ENCODE measurements at places on chromosomes 4 and X.

- DNase-seq: no peak
These were observed 122.4 kb upstream of the ETNPPL start for GRCh38 chr4:108885211-108885610.

GRCh38 chr4:47145630-47146029 lies 114.3 kb downstream of the GABRB1 start:
- no peak for DNase-seq

- DNase-seq: no peak
These were observed 4.5 kb upstream of the FGF16 start for GRCh38 chrX:77442728-77443127.

- DNase-seq: peak; percentile 84
These were observed 50.2 kb upstream of the TADA2B start for GRCh38 chr4:6992728-6993677.

DNA sequence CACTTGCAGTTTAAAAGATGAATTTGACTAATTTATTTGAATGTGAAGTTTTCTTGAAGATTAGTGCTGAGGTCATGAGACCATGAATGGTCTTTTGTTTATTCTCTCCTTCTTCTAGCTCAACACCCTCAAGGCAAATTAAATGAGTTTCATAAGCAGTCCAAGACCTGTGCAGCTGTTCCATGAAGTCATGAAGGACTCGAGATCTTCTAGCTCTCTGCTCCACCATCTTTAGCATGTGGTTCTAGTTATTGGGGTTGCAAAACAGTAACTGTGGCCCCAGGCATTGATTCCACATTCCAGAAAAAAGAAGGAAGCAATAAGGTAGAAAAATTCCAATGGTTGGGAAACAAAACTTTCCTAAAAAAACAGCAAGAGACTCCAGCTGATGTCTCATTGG lies 84.2 kb upstream of the HS3ST1 start:
- DNase-seq: no peak

GRCh38 chr4:7701866-7702649 lies 237.6 kb downstream of the AFAP1 start:
- no peak for DNase-seq

GRCh38 chrX:79182616-79183015 lies 38.1 kb downstream of the GPR174 start:
- no peak for DNase-seq

DNA sequence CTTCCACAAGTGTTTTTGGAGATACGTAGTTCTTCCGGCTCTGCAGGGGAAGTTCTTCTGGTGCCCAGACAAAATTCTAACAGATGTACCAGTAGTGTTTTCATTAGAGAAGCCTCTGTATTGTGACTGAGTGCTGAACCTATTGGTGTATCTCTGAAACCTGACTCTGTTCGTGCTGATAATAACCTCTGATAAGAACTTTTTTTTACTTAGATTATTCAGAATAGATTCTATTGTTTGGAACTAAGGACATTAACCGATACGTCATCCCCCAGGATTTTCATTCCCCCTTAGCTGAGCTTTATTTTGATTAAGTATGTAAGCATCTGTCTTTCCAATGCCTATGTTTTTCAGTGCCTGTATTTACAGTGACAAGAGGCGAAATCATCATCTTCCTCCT lies 362.9 kb downstream of the PDGFC start:
- DNase-seq: no peak

DNA sequence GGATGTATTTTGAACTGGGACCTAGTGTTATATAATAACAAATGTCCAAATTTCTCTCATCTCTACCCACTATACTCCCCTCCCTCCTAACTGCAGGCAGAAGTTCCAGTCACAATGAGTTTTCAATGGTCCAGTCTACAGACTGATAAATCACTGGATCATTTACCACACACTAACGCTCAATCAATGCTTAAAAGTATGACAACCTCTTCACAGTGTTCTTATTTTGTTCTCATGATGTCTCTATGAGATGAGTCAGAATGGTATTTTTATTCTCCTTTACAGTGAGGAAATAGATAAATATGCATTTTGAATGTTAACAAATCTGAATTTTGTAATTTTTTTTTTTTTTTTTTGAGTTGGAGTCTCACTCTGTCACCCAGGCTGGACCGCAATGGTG lies 83.7 kb upstream of the ETNPPL start:
- DNase-seq: no peak

DNA sequence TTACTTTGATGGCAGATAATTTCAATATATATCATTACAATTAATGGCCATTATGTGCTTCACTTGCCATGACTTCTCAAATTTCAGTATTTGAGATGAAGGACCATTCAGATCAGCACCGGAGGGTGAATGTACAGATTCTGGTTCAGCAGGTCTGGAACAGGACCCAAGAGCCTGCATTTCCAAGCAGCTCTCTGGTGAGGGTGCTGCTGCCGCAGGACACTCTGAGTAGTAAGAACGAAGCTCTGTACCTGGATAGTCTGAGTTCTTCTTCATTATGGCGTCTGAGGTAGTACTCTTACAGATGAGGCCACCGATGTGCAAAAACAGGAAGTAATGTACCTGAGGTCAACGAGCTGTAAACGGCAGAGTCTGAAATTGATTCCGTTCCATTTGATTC lies 228.2 kb downstream of the FBXW7 start:
- DNase-seq: no peak

DNA sequence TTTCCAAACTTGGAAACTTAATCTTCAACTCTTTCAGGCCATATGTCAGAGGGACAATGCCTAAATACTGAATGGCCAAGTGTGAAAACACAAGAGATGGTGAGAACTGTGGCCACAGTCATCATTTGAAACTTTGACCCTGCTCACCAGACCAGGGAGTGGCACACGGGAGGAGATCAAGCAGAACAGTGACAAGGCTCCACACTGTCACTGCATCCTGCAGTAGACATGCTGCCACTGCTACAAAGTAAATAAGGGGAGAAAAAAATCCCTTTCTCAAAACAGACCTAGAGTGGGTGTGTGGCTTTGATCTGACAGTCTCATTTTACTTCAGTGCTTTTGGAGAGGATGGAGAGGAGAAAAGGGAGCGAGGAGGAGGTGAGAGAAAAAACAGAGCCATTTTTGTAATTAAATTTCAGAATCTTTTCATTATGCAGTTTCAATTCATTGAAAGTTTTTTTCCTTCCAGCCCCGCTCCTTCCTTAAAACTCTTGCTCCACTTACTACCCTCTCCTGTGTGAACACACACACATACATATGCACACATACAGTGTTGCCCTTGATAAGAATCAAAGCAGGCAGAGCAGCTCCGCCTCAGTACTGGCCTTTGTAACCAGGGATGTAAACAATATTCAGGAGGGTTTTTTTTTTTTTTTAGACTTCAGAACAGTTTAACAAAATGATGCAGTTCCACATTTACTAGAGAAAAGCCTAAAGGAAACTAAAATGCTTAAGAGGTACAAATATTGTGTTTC lies 34.4 kb downstream of the NEXMIF start:
- DNase-seq: no peak

DNA sequence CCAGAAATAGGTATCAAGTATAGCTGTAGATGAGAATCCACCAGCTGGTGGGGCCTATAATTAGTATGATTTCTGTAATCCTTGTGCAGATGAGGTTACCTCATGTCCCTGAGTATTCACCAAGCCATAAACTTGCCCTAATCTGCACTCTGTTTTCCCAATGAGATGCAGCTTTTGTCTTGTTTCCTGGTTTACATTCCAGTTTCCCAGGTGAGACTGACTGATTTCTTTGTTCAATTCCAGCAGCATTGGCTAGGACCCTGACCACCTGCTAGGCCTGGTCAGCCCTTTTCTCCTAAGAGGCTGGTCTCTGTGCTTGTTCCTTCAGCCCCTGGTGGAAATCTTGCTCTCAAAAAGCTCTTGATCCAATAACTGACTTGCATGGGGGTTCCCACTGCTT lies 44.6 kb downstream of the GABRB1 start:
- no peak for DNase-seq

- DNase-seq: no peak
These were observed 374.3 kb downstream of the IQCM start for GRCh38 chr4:149441338-149441737.

DNA sequence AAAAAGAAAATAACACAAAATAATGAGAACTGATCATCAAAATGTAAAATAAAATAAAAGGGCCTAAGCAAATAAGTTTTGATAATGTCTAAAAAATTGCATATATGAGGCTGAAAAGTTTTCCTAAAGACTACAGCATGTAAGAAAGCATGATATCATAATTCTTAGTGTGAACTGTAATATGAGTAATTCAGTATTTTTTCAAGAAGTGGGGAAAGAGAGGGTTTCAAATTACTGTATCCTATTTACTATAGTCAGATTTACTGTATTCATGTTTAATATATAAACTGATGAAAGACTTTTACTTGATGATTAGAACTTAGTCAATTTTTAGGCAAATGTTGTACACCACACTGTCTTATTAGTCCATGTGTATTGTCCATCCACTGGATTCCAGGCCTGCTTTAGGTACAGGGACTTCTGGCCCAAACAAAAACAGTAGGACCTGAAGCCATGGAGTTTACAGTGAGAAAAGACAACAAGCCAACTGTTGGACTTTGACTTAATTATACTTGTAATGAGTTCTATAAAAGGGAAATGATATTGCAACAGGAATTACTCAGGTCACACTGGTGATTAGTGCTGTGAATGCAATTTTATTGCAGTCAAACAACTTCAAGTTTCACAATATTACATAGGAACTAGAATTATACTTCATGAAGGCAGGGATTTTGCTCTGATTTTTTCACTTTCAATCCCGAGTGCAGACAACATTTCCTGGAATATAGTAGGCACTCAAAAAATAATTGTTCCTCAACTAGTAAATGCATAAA lies 517.7 kb upstream of the GALNT7 start:
- DNase-seq: no peak

DNA sequence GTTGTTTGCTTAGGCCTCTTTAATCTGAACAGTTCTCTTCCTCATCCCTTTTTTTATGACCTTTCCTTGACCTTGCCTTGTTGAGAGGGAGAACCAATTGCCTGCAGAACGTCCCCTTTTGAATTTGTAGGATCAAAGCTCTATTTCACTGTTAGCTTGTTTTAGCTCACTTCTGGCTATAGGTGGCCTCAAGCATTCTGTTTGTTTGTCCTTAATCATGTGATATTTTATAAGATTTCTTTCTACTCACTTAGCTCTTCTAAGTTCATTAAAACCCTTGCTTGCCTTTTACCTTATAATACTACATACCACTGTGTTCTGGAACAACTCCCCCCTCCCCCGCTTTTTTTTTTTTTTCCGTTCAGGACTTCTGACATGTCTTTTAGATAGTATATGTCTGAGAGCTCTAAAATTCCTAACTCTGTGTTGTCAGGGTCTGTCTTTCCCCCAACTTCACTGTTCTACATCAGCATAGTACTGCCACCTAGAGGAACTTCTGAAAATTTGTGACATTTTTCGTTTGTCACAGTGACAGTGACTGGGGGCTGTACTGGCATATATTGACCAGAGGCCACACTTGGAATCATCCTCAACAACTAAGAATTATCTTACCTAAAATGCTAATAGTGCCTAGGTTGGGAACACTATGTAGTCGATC lies 128.5 kb downstream of the LARP7 start:
- no peak for DNase-seq

DNA sequence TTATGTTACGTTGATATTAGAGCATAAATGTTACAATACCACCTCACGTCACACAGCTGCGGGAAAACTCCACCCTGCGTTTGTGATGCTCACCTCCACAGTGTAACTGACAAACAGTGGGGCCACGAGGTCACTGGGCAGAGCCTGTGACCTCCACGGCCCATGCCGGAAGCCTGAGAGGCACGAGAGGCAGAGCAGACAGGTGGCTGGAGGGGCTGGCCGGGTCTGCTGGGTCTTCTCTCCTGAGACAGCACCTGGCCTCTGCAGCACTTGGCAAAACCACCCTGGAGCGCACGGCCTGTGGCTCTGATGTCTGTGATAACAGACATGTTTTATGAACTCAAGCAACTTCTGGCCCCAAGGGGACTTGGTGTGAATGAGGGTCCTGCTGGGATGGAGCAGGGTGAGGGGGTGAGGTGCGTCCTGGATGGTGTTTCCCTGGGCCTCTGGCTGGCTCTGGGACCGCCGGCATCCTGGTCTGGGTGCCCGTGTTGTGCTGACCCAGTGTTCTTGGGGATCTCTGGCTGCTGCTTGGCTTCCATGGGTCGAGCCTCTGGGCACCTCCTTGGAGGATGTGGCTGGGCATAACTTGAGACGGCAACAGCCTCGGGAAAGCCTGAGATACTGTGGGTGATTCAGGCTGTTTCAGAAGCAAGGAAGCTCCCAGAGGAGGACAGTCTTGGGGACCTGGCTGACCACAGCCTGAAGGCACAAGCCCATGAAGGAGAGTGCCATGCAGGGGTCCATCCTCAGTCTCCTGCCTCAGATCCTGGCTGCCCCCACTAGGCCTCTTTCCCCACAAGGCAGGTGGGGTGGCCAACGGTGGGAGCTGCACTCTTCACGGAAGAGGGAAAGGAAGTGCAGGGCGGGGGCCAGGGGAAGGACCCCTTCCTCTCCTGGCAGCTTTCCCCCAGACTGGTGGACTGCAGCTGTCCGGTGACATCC lies 19.7 kb downstream of the RNF212 start:
- DNase-seq: no peak

GRCh38 chrX:143634663-143635455 lies 1.0 kb downstream of the SLITRK4 start:
- peak; percentile 53 for DNase-seq

All from kidney (tissue), 22 donors.